ENCODE measurements at places on chromosomes 2 and 18.
A peak's percentile ranks its signal among the peaks of the same experiment; 100 is the strongest.

DNA sequence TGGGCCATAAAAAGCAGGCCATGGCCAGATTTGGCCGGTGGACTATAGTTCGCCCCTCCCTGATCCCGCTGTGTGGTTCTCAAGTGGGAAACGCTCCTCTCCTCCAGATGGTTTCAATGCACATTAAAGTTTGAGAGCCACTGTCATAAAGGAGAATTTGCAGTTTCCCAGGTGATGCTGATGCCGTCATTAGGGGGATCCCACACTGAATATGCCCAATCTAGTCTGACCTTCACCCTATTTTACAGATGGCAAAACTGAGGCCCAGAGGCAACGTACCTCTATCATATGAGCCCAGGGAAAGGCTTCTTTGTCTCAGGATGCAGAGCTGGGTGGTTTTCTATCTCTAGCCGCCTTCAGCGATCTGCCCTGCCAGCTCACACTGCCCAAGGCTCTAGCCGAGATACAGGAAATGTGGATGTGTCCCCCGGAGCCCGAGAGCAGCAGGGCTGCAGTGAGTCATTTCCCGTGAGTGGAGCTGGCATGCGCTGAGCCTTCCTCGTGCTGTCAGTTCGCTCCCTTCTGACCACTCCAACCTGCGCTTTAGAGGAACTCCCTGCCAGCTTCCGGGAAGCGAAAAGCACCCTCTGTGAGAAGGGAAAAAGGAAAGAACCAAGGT, 116.2 kb downstream of the SMAD7 start:
- peak; percentile 88 for DNase-seq

DNA sequence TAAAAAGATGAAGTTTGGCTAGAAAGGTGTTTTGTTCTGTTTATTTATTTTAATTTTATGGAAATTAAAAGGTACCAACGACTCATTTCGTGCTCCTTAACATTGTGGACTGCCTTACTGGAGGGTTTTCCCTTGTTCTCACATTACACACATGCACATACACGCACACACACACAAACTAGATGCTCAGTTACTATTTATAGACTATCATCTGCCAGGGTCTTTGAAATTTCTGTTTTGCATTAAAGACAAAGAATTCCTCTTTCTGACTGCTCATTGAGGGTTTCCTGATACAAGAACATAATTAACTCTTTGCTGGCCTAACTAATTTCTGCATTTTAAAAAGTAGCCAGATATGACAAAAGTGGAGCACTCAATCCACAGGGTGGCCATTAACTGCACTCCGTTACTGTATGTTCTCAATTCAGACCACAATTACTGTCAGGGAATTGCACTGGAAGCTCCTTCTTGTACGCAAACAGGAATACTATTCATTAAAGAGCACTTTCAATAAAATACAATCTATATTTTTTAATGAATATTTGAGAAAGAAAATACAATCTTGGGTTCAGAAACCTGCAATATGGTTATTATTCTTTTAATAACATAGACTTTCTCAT, 366.9 kb upstream of the GALNT5 start:
- no peak for DNase-seq

DNA sequence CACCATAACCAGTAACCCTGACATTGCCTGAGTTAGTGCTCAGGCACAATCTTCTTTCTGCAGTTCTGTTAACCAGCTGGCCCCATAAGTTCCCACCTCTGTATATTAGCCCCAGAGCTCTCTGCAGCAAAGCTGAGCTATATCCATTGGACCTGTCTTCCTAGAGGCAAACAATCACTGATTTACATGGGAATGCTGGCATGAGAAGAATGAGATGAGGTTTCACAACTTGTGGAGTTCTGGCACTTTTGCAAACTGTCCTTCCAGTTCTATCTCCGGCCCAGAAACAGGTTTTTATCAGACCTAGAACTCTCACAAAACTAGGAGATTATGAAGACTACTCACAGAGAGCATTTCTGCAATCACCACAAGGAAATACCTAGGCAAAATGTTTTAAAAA, 7.9 kb upstream of the CCBE1 start:
- DNase-seq, result no peak

GRCh38 chr18:2502880-2503279, 68.4 kb downstream of the METTL4 start:
- no peak for DNase-seq

GRCh38 chr2:192146069-192147015, 48.4 kb downstream of the TMEFF2 start:
- DNase-seq, result no peak

GRCh38 chr18:62324917-62325805, at the start of gene TNFRSF11A:
TNFRSF11A (plus strand) TSS chr18:62325310; CDS start chr18:62325353, 43 bp downstream.
- peak; percentile 53 for DNase-seq

DNA sequence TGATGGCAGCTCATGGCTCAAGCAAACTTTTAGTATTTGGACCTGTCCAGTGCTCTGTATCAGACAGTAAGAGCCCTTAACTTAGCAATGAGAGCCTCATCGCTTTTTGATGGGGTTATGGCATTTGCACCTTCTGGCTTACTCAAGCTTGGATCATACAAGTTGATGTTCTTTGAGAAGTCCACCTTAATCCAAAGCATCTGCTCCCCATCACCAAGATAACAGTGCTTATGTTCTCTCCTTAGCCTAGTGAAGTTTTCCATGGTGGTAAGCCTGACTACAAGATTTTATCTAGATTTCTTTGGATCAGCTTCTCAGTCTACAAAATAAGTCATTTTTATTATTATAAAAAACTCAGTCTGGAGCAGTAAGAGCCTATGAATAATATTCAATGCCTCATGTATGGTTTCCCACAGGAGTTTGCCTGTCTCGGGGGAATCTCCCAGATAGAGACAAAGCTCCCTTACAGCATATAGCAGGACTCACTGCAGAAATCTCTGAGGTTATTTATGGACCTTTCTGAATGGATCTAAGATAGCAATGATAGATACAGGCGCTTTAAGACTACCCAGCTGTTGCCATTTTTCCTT, 472.2 kb upstream of the LINC00305 start:
- no peak for DNase-seq
